Fibroblast of villous mesenchyme (primary cell): ENCODE measurements at places on chromosomes 16 and 17. TPM values are rescaled to one million over a fixed set of nuclear protein-coding genes. Genes with fewer than 3 reads are reported as not detected.

Gene TMEM132E
- total RNA-seq = under 0.01 TPM in 1 of 2 replicates, not detected in the other

Gene BCO1
- not detected in 2 replicates for total RNA-seq

- no peak for DNase-seq
Measured at GRCh38 chr17:17386094-17386800, 83.1 kb downstream of the NT5M start.

- DNase-seq = no peak
Measured at GRCh38 chr16:66304961-66305360, 61.5 kb upstream of the CDH5 start.

- no peak for DNase-seq
Measured at GRCh38 chr17:9648521-9649110, 3.3 kb downstream of the USP43 start.

GRCh38 chr16:10367616-10368188, 18.2 kb upstream of the ATF7IP2 start:
- DNase-seq = no peak

GRCh38 chr16:56450275-56450985, 702 bp downstream of the NUDT21 start:
- DNase-seq = no peak

- no peak for DNase-seq
Measured at GRCh38 chr17:80331820-80332219, 71.2 kb downstream of the RNF213 start.

- DNase-seq = no peak
Measured at GRCh38 chr17:3547628-3548027, 10.0 kb downstream of the TRPV3 start.

- DNase-seq = no peak
Measured at GRCh38 chr17:27862004-27862403, 31.2 kb downstream of the LYRM9 start.

DNA sequence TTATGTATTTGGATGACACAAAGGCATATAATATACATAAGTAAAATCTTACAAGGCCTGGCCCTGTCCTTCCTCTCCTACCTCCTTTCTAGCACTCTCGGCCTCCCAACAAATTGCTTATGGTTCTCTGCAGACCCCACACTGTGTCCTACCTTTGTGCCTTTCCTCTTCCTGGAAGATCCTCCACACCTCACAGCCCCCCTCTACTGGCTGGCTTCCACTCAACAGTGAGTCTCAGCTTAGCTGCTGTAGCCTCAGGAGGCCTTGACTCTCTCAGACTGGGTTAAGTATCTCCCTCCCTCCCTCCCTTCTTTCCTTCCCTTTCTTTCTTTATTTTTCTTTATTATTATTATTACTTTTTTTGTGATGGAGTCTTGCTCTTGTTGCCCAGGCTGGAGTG, 8.3 kb upstream of the SLC52A1 start:
- no peak for DNase-seq
